Stimulated activated naive CD8-positive, alpha-beta T cell treated with anti-CD3 and anti-CD28 coated beads, Interleukin-15, amount 100 ng/mL, for 72 hours (primary cell): ENCODE measurements at places on chromosomes 6 and 20.

DNA sequence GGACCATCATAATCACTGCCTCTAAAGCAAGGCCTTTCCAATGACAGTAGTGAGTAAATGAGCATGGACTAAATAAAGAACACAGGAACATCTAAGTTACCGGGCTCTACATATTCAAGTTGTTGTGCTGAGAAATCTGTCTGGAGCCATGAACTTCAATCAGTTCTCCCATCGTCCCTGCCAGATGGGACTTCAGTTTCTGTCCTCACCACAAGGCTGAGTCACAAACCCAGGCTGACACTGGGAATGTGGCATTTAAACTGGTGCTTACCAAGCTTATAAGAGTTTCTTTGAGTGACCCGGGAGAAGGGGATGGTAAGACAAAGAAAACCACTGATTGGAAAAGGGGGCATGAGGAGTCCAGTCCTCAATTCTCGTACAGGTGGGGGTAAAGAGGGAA lies 497.0 kb downstream of the MAFB start:
- no peak for DNase-seq

GRCh38 chr6:168919470-168920179 lies 334.0 kb downstream of the THBS2 start:
- DNase-seq = no peak

GRCh38 chr6:35605600-35605999 lies 83.1 kb downstream of the FKBP5 start:
- DNase-seq = no peak

GRCh38 chr20:1308067-1308701 lies 20.8 kb downstream of the SDCBP2 start:
- DNase-seq = no peak

DNA sequence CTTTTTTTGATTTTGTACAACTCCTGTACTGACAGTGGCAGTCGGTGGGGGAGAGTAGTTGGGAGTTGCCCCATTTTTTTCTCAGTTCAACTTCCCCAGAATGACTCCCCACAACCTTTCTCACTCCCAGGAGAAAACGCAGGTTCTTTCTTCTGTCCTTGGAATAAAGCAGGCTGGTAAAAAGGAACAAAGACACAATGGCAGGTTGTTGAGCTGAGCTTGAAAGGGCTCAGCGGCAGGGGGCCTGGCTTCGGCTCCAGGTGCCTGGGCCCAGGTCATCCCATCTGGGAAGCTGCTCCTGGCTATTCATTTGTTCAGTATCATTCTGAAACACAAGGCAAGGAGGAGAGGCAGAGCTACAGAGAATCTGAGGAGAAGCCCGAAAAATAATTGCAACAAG lies 46.2 kb downstream of the PROKR2 start:
- DNase-seq = no peak

GRCh38 chr6:33276581-33276863 lies 401 bp upstream of the B3GALT4 start:
- no peak for DNase-seq

GRCh38 chr6:24858177-24858653 lies 59.5 kb upstream of the ARMH2 start:
- no peak for DNase-seq
